CD4-positive, alpha-beta T cell treated with Interleukin-12 subunit alpha and Interleukin-12 subunit beta, for 1 hour (primary cell): ENCODE measurements at places on chromosomes 2 and 18.

GRCh38 chr2:13550285-13551231 is 833.8 kb downstream of the TRIB2 start:
- no peak for DNase-seq

GRCh38 chr2:13067508-13067907 is 350.8 kb downstream of the TRIB2 start:
- DNase-seq: no peak

GRCh38 chr2:1773883-1774282 is 29.6 kb upstream of the PXDN start:
- DNase-seq: no peak

DNA sequence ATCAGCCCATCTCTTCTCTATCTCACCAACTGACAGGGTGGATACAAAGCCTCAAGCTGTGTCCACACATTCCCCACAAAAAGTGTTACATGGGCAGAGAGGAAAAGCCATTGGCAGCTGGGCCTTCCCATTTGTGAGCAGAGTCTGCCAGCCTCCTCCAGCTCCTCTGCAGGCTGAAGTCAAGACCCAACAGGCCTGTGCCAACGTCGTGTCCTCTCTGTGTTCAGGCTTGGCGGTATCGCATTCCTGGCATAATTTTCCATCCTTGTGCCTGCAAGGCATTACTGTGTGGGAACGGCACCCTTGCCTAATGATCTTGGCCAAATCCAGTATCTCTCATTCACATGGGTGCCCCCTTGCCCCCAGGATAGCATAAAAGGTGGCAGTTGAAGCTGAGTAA is 41.5 kb upstream of the APCDD1 start:
- no peak for DNase-seq

GRCh38 chr2:32652555-32653209 is 24.8 kb downstream of the TTC27 start:
- DNase-seq: no peak

- no peak for DNase-seq
These were observed 27.2 kb downstream of the CCDC138 start for GRCh38 chr2:108813732-108814131.

DNA sequence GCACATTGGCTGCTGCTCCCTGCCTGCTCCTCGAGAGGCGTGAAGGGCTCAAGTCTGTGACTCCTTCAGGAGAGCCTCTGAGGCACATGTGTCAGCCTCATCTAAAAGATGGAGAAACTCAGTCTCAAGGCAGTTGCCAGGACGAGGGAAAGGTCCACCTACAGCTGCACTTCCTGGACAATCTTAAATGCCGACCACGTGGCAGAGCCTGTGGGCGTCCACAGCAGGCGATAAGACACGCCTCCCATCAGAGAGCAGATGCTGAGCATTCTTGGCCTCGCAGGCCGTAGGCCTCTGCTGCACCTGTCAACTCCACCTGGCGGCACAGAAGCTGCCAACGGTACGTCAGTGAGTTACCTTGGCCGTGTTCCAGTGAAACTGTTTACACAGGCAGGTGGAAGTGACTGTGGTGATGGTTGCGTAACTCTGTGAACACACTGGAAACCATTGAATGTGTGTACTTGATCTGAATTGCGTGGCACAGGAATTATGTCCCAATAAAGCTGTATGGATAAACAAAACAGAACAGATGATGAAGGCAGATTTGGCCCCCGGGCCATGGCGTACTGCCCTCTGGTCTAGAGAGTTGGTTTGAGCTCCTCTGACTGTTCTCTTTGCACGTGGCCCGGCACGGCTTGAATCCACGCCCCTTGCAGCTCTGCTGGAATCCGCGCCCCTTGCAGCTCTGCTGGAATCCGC is 114.5 kb downstream of the RNF144A start:
- peak; percentile 75 for DNase-seq

DNA sequence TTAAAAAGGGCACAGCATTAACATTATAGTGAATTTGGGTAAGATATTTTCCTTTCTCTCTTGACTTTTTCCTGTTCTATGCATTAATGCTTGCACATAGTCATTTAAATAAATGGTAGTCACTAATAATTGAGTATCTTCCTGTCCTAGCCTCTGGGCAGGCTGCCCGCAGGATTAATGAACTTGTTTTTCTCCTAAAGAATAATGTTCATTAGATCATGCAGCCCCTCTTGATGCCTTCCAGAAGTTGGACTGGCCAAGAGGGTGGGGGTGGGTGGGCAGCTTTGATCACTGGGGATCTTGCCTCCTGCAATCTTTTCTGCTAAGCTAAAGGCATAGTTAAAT is 514.5 kb upstream of the CDH2 start:
- DNase-seq: no peak

DNA sequence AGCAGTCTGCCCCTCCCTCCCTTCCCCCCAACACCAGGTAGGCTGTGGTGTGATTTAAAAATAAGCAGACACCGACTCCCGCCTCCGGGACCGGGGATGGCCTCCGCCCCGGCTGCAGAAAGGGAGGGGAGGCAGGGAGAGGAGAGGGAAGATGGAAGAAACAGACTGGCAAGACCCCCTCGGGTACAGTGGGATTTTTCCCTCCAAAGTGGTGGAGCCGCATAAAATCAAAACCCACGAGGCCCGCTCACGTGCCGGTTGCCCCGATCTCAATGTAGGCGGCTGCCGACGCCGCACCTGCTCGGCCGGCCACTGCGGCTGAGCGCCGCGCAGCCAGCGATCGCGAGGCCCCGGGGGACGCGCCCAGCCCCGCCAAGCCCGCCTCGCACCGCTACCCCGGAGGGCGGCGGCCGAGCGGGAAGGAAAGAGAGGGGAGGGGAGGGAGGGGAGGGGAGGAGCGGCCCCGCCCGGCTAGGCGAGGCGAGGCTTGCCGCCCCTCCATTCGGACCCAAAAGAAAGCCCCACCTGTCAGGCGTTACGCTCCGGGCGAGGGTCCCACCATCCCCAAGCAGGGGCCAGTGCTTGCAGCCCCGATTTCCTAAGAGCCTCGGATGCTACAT is 811 bp downstream of the ADD2 start:
- DNase-seq: no peak

- no peak for DNase-seq
These were observed 27.0 kb downstream of the GCA start for GRCh38 chr2:162370931-162371330.

DNA sequence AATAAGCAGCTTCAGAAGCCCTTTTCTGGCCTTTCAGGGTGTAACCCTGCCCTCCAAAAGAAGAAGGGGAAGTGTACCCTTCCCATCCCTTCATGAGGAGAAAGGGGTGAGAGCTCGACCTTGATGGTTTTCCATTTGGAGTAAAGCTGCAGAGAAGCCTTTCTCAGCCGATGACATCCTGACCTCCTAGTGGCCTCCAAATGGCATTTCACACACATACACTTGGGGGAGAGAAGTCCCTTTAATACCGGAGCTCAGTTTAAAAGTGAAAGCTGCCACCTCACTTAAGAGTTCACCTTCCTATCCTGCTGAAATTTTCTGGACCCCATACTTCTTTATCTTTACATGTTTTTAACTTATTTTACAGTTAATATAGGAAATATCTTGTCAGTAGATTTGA is 716.7 kb downstream of the DCDC2C start:
- DNase-seq: no peak

DNA sequence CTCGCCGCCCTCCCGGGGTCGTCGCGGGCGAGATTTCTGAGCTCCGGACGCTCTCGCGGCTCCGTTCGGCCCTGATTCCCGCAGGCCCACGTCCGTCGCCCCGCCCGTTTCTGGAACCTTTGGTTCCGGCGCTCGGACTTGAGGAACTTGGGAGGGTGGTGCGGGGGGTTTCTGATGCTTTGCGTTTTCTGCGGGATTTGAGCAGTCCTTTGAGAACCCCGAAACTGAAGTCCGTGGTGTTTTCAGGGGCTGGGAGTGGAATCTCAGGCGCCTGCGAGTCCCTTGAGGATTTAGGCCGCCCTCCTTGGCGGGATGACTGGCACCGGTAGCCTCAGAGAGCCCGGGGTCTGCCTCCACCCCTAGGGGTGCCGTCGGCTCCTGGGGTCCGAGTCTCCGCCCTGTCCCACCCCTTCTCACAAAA is 336 bp downstream of the THNSL2 start:
- no peak for DNase-seq

GRCh38 chr2:241001413-241002274 is 3.2 kb downstream of the SNED1 start:
- DNase-seq: no peak

- DNase-seq: no peak
These were observed 156.1 kb downstream of the LDLRAD4 start for GRCh38 chr18:13374468-13375301.

GRCh38 chr2:105611811-105612424 is 132.8 kb upstream of the NCK2 start:
- no peak for DNase-seq

DNA sequence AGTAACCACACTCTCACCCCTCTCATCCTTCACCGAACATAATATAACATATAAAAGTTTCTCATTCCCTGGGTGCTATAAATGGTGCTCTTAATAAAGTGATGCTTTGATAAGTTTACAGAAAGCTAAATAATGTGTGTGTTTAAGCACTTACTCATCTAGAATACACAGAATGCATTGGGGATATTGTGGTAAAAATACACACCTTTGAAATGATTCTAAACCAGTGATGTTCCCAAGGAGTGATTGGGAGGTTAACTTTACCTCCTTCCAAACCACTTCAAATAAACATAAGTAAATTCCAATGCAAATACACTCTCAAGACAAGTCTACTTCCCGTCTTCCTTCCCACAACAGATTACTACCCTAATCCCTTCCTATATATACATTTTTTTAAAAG is 85.3 kb upstream of the TWSG1 start:
- no peak for DNase-seq

- peak; percentile 5 for DNase-seq
These were observed 30.5 kb upstream of the SNORC start for GRCh38 chr2:232839411-232840079.

GRCh38 chr18:56161566-56162260 is 476.7 kb downstream of the TXNL1 start:
- no peak for DNase-seq

DNA sequence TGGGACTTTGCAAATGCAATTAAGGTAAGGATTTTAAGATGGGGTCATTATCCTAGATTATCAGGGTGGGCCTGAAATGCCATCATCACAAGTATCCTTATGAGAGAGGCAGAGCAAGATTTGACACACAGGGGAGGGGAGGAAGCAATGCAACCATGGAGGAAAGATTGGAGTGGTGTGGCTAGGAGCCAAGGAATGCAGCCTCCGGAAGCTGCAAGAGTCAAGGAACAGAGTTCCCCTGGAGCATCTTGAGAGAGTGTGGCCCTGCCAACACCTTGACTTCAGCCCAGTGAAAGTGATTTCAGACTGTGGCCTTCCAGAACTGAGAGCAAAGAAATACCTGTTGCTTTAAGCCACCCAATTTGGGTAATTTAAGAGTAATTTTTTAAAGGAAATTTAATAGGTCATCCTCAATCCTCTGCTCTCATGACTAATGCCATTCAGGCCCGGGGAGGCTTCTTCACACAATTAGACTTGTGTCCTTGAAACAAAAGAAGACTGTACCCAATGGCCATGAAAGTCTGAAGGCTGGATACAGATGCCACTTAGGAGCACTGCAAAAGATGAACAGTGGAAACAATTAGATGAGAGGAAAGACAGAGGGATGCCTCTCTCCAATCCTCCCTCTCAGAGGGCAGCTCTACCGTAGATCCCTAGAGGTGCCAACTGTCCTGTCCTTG is 250.3 kb upstream of the ID2 start:
- DNase-seq: no peak

DNA sequence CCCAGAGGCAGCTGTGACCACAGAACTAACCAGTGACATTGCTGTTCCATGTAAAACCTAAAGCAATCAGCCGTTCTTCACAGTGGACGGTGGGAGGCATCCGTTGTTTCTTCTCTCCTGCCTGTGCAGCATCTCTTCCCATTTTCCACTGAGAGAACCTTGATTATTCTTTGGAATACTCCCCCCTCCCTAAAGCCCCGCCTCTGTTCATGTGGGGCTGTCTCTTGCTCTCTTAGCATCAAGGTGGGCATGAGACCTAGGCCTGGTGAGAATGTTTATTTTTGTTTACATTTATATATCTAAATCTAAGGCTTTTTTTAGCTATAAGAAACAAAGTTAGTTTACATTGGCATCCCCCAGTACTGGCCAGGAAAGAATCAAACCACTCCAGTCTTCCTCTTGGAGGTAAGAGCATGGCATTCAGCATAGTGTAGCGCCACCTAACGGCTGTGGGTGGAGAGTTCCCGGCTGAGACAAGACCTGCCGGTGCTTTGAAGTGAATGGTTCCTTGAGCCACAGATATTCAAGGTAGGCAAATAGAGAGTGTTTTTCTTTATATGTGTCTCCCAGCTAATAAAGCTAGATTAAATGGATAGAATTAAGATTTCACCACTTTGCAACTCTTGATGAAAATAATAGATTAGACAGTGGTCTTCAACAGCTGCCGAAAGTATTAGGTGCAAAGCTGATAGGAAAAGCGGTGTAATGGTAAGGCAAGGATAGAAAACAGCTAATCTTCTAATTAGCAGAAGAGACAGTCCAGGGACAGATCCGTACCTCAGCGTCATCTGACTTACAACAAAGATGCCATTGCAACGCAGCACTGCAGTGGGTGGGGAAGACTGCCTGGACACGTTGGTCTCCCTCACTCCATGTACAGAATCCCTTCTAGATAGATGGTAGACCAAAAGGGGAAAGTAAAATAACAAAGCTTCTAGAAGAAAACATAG is 219.6 kb upstream of the RAB12 start:
- DNase-seq: peak; percentile 7

DNA sequence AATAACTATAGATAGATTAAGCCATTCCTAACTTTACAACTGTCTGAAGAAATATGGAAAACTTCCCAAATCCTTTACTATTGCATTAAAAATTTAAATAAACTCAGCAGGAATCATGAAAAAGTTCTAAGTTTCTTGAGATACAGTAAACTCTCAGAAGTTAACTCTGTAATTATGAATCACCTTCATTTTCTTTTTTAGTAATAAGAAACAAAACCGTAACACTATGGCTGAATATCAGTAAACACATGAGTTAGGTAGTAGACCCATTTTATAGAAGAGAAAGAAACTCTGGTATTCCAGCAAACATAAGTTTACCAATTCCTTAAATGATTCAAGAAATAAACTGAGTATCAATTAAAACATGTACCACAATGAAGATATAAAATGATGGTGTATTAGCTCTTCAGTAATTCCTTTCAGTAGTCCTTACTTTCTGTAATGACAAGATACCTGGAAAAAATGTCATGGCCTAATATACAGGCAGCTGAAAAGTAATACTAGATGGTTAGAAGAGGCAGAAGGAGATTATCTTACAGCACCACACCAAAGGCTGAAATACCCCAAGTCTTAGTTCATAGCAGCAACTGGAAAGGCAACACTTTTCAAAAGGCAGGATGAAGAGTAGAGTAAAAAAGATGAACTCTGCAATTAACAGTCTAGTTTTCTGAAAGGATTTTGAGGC is 11.5 kb downstream of the TRIP12 start:
- DNase-seq: no peak
